Suppressor macrophage (primary cell): ENCODE measurements at places on chromosomes 3 and 15.

- peak; percentile 10 for DNase-seq
Observed at GRCh38 chr3:8713901-8714759, 19.5 kb upstream of the CAV3 start.

- DNase-seq, result no peak
Observed at GRCh38 chr3:4665197-4665596, 172.0 kb downstream of the ITPR1 start.

DNA sequence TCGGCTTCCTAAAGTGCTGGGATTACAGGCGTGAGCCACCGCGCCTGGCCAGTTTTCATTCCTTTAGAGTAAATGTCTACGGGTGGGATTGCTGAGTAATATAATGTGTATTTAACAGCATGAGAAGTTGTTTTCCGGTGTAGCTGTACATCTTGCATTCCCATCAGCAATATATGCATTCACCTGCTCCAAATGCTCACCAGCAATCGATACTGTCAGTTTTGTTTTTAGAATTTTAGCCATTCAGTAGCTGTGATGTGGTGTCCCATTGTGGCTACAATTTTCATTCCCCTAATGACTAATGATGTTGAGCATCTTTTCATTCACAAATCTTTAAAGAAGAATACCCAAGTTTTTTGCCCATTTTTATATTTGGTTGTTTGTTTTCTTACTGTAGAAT lies 134.8 kb upstream of the RGMA start:
- DNase-seq, result no peak

DNA sequence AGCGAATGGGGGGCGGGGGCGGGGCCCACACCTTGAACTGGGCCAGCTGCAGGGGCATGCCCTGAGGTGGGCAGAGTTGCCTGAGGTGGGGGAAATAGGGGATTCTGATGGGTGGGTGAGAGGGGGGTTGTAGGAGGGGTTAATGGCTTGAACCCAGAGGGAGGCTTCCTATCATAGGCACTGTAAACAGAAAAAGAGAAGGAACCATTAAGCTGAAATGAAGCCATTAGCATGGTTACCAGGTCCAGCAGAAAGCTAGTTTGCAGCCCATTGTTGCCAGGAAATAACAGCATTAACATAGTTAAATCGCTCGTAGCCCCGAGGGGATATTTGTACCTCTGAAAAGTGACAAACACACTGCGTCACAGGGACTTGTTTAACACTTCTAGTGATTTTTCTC lies 29.0 kb downstream of the ETV5 start:
- no peak for DNase-seq
